ENCODE measurements at places on chromosomes 1 and 21.

DNA sequence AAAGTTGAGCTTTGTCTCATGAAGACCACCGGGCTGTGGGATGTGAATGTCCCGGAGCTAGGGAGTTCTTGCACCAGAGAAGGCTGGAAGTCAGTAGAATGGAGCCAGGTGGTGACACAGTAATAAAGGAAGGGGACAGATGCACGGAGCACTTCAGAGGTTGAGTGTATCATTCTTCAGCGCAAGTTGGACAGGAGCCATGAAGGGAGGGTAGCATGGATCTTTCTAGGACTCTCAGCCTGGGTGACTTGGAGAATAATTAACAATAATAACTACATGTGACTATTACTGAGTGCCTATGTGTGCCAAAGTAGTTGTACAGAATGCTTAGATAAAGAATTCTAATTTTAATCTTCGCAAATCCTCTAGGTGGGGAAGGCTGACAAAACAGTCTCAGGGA is 258.7 kb upstream of the AJAP1 start:
- DNase-seq: no peak

DNA sequence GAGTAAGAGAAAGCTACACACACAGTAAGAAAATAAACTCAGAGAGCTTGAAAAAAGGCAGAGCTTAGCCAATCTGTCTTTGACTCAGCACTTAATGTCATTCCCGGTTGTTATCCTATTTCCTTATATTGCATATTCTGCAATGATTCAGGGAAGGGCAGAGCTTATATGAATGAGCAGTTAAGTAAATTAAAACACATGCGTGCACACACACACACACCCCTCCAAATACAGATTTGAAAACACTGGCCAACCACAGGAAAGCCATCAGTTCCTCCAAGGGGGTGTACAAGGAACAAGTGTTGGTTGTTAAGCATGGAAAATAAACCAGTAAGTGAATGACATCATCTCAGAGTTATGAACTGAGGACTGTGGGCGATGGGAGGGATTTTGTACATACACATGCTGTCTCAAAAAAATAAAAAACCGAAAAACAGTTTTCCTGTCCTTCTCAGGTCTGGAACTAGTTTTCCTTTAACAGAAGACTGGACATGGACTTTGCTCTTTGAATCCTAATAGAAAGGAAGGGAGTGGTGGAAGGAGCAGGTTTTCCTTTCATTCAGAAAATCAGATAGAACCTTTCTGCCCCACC is 1.0 kb downstream of the IQGAP3 start:
- peak; percentile 52 for DNase-seq

DNA sequence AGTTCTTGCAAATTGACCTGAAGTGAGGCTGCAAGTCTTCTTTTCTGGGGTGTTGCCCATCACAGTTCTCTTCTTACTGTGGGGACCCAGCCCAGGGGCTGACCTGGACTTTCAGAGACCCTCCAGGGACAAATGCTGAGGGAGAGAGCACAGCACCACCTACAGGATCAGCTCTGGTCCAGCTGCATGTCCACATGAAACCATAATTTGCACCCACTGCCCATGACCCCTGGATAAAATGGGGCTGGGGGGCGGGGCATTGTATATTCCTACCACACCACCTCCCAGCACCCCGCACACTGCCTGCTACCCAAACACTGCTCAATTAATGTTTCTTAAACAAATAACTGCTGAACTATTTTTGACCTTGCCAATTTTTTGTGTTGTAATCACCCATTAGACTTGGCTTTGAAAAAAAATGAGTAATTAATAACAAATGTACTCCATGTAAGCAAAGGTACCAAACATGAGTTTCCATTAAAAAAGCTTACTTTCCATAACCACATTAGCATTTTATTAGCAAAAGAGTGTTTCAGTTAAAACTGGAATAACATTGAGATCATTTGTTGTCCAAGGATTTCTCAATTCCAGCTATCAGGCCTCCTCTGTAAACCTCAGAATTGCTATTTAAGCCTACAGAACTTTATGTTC is 168.0 kb upstream of the RAB4A start:
- no peak for DNase-seq

- DNase-seq: no peak
Observed at GRCh38 chr1:244234009-244234643, 183.0 kb downstream of the ZBTB18 start.

DNA sequence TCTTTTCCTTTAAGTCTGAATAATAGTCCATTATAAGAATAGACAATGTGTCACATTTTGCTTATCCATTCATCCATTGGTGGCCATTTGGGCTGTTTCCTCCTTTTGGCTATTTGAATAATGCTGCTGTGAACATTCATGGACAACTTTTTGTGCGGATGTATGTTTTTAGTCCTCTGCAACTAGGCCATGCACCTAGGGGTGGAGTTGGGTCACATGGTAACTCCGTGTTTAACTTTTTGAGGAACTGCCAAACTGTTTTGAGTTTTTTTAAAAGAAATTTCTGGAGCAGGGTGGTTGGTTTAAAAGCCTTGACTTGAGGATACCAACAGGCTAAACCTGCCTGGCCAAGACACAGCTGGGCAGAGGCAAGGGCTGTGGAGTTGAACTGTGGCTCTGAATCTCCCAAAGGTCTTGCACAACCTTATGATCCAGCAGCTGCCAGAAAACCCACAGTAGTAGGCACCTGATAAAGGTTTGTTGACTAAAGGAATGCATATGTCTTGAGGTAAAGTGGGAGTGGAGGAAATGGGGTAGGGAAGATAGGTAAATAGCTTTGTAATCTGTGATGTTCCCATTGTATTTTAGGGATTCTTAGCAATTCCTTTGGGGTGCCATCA is 5.6 kb upstream of the RPTN start:
- no peak for DNase-seq

DNA sequence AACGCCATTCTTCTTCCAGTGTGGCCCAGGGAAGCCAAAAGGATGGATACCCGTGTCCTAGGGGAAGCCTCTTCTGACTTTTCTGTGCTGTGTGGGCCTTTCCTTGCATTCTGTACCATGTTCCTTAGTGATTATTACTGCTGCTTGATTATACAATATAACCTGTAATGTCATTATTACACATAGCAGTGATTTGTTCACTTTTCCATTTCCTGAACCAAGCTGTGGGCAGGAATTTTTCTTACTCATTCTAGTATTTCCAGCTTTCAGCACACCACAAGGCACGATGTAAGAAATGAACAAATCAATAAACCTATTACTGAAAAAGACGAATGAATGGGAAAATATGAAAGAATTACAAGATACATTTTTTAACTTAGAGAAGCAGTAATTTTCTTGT is 8.4 kb upstream of the USP33 start:
- DNase-seq: no peak

- peak; percentile 9 for DNase-seq
Observed at GRCh38 chr21:22961258-22961657, 1963.0 kb downstream of the NCAM2 start.

GRCh38 chr1:41652384-41653265 is 168.1 kb upstream of the EDN2 start:
- peak; percentile 60 for DNase-seq

DNA sequence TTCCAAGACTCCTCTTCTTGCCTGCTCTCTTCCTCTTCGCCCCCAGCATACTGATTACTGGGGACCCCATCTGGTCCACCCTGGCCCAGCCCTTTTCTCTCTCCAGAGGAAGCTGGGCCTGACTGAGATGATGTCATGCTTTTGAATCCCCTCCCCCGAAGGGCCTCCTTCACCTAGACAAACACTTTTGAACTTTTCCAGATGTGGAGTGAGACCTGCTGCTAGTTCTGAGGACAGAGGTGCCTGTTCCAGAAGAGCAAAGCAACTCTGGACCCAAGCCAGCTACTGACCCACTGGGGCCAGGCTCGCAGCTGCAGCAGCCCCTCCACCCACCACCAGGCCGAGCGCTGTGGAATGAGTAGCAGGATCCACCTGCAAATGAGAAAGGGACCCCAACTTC is 8.4 kb downstream of the CD34 start:
- DNase-seq: no peak

- no peak for DNase-seq
Observed at GRCh38 chr1:34276606-34277005, 99.9 kb downstream of the C1orf94 start.

GRCh38 chr1:212446333-212446732 is 13.6 kb downstream of the NENF start:
- DNase-seq: no peak

GRCh38 chr1:82542766-82543165 is 742.0 kb downstream of the ADGRL2 start:
- DNase-seq: no peak

- peak; percentile 45 for DNase-seq
Observed at GRCh38 chr1:111571987-111572386, 47.6 kb upstream of the RAP1A start.

- DNase-seq: no peak
Observed at GRCh38 chr1:89360716-89361115, 3.1 kb upstream of the GBP6 start.

DNA sequence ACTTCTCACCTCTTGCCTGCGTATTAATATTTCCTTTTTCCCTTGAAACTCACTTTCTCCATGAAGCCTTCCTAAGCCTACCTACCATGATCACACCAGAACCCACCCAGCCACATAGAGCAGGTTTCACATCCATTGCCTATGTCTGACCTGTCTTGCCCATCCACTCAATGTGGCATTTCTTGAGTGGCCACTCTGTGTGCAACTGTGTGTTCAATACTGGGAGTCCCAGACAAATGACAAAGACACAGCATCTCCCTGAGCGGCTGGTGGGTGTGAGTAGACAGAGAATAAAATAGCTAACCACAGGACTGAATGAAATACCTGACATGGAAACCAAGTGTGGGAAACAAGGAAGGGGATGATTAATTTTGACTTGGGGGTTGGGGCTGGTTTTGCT is 3.1 kb downstream of the PTGFRN start:
- no peak for DNase-seq

- DNase-seq: no peak
Observed at GRCh38 chr1:161137881-161138280, 5.4 kb upstream of the DEDD start.

DNA sequence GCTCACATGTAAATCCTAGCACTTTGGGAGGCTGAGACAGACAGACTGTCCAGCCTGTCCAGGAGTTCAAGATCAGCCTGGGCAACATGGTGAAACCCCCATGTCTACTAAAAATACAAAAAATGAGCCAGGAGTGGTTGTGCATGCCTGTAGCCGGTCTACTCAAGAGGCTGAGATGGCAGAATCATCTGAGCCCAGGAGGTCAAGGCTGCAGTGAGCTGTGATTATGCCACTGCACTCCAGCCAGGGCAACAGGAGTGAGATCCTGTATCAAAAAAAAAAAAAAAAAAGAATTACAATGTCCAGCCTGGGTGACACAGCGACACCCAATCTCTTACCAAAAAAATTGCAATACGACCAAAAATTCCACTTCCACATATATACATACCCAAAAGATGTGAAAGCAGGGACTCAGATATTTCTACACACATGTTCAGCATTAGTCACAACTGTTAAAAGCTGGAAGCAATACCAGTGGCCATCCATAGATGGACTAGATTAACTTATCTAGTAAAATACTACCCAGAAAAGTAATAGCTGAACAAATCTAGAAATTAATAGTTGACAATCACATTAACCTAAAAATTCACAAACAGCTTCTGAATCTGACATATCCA is 49.2 kb downstream of the ASH1L start:
- DNase-seq: no peak

GRCh38 chr21:33313611-33314010 is 11.2 kb upstream of the IFNAR1 start:
- DNase-seq: no peak

GRCh38 chr1:162391790-162392563 is 10.4 kb downstream of the C1orf226 start:
- DNase-seq: peak; percentile 62

DNA sequence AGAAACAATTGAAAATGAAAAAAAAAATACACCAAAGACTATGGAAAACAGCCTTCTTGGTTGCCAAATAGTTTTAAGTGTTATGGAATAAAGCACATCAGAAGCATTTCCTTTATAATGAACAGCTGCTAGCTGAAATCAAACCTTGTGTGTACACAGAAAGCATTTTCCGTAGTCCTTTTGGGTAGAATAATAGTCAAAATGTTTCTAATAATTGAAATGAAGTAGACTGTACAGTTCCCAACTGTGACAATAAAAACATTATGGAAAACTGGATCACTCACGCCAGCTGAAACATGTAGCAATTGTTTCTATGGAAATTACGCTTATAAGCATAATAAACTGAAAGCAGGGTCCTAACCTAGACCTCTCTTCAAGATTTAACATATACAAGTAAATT is 856.3 kb upstream of the B3GALT2 start:
- DNase-seq: peak; percentile 10

DNA sequence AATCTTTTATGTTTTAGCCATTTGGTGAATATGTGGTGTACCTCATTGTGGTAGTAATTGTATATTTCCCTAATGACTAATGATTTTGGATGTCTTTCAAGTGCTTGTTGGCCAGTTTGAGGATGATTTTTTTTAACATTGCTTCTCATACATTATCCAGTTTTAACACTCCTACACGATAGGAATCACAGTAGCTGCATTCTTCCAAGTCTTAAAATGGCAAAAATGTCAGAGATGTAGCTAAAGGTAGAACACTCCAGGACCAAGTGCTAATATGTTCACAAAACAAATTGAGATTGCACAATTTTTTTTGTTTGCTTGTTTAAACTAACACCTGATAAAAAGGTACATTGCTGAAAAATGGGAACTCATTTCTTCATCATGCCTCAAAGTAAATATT is 11.7 kb downstream of the USP25 start:
- DNase-seq: no peak

- no peak for DNase-seq
Observed at GRCh38 chr21:42155045-42155855, 63.7 kb upstream of the ABCG1 start.

DNA sequence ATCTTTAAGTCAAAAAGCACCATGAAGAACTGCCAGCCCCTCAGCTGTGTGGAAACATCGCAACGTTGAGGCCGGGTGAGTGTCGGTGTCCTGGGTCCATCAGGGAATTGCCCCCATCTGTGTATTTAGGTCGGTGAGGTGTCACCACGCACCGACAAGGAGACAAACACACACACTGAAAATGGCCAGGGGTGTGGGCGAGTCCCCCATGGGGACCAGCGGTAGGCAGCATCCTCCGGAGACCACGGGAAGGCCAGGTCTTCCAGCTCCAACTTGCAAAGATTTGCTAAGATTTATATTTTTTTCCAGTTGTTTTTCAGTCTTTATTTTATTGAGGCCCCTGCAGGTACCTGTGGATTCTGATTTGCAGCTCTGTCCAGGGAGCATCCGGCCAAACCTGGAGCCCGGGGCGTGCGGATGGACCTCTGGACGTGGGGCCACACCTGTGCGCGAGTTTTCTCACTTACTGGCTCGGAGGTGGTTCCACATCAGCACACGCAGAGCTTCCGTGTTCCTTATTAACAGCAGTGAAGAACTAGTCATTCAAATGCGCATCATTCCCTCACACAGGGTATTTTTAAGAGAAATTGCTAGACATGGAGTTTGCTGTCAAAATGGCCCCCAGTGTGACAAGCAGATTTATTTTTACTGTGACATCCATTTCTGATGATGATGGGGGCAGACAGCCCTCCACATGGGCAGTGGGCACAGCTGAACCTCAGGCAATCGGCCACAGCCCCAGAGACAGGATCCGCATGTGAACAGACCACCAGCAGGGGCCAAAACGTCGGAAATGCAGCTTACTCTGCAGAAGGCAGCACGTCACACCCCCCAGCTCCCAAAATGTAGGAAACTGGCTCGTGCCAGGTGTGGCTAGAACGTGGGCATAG is 17.2 kb upstream of the SLC19A1 start:
- no peak for DNase-seq
